ENCODE measurements at places on chromosomes 2 and 18. TPM values are rescaled to one million over a fixed set of nuclear protein-coding genes. Genes with fewer than 3 reads are reported as not detected.

GRCh38 chr2:74250189-74250631 is 51.8 kb downstream of the MTHFD2 start:
- no peak overlapping the region for H3K27ac ChIP-seq
- H3K27me3 ChIP-seq = no peaks in the 10 kb centered on the region
- H3K36me3 ChIP-seq = peaks cover 5% of the 10 kb centered on the region

- peaks cover 66% of the 10 kb centered on the region for H3K36me3 ChIP-seq
- no peak for DNase-seq
- no peak overlapping the region for H3K27ac ChIP-seq
- no peaks in the 10 kb centered on the region for H3K27me3 ChIP-seq
These were observed 38.9 kb downstream of the THAP4 start for GRCh38 chr2:241598061-241598460.

DNA sequence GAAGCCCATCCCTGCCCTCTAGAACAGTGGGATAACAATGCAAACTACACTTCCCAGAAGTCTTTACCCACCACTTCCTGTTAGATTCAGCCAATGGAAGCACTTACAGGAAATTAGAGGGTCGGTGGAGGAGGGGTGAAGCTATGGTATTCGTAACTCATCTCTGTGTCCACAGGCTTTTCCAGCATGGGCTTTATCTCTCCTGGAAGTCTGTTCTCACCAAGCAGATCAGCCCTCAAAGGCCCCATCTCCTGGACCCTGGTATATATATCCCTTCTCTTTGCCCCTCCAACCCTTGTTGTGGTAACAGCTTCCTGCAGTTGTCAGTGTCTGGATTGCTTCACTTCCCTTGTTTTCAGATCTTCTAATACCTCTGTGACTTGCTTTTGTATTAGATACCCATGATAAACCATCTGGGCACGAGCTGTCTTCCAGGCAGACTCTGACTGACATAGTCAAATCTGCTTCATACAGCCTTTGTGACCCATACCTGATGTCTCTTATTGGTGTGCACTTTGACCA is 475.0 kb upstream of the POU3F3 start:
- peak; percentile 79 for DNase-seq
- no peaks in the 10 kb centered on the region for H3K36me3 ChIP-seq
- H3K27ac ChIP-seq = peak overlapping the region; percentile 65
- peak overlapping the region; percentile 38 for H3K4me3 ChIP-seq

- H3K4me1 ChIP-seq = no peaks in the 10 kb centered on the region
- DNase-seq = no peak
- no peaks in the 10 kb centered on the region for H3K36me3 ChIP-seq
- H3K27ac ChIP-seq = no peak overlapping the region
- H3K27me3 ChIP-seq = no peaks in the 10 kb centered on the region
- H3K4me3 ChIP-seq = no peak overlapping the region
These were observed 285.9 kb downstream of the SLC8A1 start for GRCh38 chr2:40166006-40166405.

The ZEB2 gene
- 173 TPM for total RNA-seq

The RBM44 gene
- 1.1 TPM for total RNA-seq
